ENCODE measurements at places on chromosomes 6 and 20. TPM values are rescaled to one million over a fixed set of nuclear protein-coding genes. Genes with fewer than 3 reads are reported as not detected.

GRCh38 chr6:31358302-31358701 is 1.3 kb upstream of the HLA-B start:
- no peak for DNase-seq

DNA sequence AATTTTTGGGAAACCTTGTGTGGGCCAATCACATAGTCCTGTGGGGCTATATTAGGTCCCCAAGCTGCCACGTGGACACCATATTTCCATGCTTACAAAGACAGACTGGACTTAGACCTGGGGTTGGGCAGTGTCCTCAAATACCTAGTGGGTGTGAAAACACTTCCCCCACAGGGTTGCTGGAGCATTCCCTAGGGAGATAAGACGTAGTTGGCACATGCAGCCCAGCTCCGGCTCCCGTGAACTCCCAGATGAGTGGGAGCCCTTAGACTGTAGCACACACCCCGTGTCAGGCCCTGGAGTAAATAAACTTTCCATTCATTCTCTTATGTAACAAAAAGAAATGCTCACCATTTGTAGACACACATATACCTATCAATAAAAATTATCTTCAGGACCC is 14.2 kb downstream of the KCNG1 start:
- DNase-seq: no peak

- no peak for DNase-seq
These were observed 86.0 kb upstream of the BHLHE23 start for GRCh38 chr20:63092660-63093215.

DNA sequence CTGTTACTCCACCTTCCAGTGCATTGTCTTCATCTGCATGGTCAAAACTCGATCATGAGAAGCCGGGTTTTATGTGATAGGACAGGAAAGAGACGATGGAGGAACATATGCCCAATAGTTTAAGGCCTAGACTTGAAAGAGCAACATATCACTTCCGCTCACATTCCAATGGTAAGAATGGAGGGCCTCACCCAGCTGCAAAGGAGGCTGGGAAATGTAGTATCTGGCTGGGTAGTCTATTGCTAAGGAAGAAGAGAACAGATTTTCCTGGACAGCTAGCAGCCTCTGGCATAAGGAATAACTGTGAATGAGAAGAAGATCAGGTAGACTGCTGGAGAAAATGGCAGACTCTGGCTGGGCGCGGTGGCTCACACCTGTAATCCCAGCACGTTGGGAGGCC is 19.2 kb downstream of the FITM2 start:
- no peak for DNase-seq

- DNase-seq: no peak
These were observed 3.5 kb upstream of the GRM4 start for GRCh38 chr6:34149452-34149810.

GRCh38 chr6:3175715-3176402 is 18.5 kb upstream of the TUBB2A start:
- DNase-seq: no peak

- no peak for DNase-seq
These were observed 17.9 kb downstream of the AHI1 start for GRCh38 chr6:135479601-135480000.

GRCh38 chr20:1438361-1438760 is 28.3 kb downstream of the NSFL1C start:
- DNase-seq: no peak

GRCh38 chr6:113271437-113271836 is 585.7 kb upstream of the MARCKS start:
- DNase-seq: no peak

- DNase-seq: no peak
These were observed 616.4 kb upstream of the AGPAT4 start for GRCh38 chr6:161890133-161890831.

DNA sequence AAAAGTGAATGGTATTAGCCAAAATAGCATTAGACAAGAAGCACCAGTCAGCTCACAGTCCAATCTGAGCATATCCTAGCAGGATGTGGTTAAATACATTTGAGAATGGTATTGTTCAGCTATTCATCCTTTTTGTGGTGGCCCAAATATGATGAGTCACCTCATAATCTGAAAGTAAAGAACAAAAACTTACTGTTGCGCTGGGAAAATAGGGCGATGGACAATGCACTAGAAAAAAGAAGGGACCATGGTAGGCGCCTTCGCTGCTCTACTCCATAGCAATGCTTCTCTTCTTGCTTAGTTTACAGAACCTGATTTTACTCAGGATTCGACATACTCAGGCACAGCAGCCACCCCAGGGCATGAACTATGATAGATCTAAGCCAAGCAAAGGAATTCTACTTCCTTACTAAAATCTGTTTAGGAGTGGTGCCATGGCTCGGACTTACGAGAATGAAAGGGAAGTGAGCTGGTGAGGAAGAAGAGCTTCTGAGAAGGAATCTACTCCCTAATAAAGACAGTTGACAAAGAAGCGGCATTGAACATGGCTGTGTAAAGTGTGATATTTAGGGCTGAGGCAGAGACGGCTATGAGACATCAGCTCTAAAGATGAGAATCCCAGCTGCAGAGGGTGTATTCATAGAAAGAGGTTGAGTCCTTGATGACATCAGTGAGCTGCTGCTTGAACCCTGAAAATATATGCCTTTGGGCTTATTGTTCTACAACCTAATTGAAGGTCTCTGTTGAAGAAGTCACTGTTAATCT is 16.6 kb upstream of the FBXO9 start:
- DNase-seq: peak; percentile 88

DNA sequence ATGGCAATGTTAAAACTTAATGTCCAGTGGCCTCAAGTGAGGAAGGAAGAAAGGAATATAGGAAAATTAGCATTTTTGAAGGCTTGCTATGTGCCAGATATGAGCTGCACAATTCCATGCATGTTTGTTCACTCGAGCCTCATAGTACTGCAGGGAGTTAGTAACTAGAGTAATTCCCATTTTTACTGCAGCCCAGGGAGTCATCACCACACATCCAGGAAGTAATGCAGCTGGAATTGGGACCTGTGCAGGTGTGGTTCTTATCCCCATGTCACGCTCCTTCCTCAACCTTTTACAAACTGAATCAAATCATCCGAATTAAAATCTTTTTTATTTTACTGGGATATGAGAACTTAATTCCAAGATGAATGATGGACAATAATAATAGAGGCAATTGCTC is 149.5 kb upstream of the MAFB start:
- DNase-seq: no peak

DNA sequence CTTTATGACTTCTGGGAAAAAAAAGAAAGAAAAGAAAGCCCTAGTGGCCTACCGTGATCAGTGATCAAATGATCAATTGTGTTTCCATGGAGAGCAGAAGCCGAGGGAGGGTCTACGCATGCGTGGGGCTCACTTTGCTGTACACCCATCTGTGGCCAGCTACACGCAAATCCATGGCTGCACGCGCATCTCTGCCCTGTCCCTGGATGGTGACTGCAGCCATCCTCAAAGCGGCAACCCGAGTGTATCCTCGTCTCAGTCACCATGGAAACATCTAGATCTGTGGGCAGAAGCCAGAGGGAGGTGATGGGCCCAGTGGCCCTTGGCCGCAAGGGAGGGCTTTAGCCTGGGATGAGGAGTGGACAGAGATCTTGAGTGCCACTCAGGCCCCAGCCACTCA is 785 bp upstream of the ULBP3 start:
- DNase-seq: no peak

DNA sequence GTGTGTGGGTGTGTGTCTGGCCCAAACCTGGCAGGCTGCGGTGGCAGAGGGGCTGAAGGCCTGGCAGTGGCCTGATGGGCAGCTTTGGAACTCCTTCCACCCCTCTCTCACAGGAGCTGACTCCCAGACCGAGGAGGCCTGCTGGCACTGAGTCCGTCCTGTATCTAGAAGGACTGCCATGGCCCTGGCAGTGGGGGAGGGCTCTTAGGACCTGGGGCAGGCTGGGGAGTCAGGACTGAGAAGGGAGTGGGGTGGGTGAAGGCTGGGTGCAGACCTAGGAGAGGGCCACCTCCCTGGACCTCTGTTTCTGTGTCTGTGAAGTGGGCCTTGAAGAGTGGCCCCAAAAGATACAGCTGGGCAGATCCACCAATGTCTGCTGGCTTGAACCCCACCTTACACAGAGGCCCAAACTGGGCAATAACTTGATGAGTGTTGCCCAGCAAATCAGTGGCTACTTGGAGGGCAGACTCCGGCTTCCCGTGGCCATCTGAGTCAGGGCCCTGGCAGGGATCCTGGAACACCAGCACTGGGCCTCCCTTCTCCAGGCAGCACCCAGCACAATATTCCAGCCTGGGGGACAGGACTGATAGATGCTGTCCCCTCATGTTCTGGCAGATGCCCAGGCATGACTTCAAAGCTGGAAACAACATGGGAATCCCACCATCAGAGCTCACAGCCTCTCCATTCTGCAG is 46.7 kb upstream of the BLCAP start:
- DNase-seq: no peak

GRCh38 chr6:157614026-157614568 is 208.9 kb upstream of the SNX9 start:
- peak; percentile 66 for DNase-seq

TGM3 gene
- total RNA-seq: not detected

SCRT2 gene
- total RNA-seq: not detected

LIME1 gene
- total RNA-seq: 2.4 TPM

CST5 gene
- not detected for total RNA-seq

C20orf202 gene
- total RNA-seq: not detected

TPX2 gene
- total RNA-seq: 222 TPM

SPINT3 gene
- not detected for total RNA-seq

EPHA7 gene
- 0.06 TPM for total RNA-seq

C20orf204 gene
- 1.1 TPM for total RNA-seq
